AG04449 (cell line): ENCODE measurements at places on chromosomes 4 and X.
A peak's percentile ranks its signal among the peaks of the same experiment; 100 is the strongest.

DNA sequence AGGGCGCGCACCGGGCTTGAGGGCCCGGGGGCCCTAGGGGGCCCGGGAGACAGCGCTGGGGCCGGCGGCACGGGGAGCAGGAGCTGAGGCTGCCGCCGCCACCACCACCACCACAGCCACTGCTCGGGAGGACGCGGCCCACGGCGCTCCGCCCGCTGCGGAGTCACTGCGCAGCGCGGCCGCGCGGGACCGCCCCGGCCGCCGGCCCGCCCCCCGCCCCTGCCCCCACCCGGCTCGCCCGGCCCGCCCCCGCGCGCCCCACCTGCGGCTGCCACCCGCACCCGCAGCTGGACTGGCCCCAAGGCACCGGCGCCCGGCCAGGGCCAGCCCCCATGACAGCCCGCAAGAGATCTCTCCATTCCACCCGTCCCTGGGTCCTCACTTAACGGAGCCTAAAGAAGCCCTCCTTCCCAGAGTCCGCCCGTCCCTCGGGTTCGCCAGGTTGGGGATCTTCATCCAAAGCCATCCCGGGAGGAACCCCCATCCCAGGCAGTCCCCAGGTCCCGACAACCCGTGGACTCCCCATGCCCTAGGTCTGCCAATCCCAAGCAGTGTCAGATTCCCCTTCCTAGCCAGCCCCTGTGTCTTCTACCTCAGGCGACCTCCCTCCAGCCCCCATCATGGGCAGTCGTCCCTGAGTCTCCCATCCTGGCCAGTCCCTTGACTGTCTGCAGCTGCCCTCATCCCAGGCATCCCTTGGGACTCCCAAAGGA is 40.0 kb upstream of the IQSEC2 start:
- no peak for DNase-seq

- DNase-seq: no peak
Observed at GRCh38 chrX:41332408-41333002, 1.5 kb upstream of the DDX3X start.

GRCh38 chrX:26138274-26138673 is at the start of gene MAGEB18:
TSS of gene MAGEB18 (plus strand) at chrX:26138343. CDS start at chrX:26138986, 643 bp downstream.
- DNase-seq: no peak

- DNase-seq: no peak
Observed at GRCh38 chrX:53171356-53171755, 53.7 kb downstream of the KDM5C start.

DNA sequence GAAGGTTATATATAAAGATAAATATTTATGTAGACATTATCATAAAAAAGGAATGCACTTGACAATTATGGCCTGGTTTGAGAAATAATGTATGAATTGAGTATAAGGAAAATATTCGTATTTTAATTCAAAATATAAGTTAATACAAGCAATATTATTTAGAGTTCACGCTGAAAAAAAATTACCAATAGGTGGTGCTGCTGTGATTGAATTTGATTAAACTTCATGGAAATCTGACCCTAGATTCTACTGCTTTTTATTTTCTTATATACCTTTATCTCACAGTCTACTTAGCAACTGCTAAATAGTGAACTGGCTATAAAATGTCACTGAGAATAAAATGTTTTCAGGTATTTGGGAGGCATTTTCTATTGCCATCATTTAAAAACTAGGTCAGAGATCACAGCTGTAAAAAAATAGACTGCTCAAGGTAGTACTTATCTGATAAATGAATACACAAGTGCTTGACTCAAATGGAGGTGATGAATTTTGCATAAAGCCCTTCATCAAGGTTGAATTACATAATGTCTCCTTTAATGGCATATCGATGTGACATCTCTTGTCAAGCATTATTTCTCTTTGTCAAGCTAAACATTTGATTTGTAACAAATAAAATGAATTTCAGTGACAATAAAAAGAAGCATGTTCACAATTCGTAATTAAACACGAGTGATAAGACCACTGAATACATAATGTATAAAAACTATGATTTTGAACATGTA is 1638.8 kb upstream of the PCDH7 start:
- no peak for DNase-seq

- no peak for DNase-seq
Observed at GRCh38 chr4:173217727-173218126, 49.1 kb downstream of the GALNT7 start.

DNA sequence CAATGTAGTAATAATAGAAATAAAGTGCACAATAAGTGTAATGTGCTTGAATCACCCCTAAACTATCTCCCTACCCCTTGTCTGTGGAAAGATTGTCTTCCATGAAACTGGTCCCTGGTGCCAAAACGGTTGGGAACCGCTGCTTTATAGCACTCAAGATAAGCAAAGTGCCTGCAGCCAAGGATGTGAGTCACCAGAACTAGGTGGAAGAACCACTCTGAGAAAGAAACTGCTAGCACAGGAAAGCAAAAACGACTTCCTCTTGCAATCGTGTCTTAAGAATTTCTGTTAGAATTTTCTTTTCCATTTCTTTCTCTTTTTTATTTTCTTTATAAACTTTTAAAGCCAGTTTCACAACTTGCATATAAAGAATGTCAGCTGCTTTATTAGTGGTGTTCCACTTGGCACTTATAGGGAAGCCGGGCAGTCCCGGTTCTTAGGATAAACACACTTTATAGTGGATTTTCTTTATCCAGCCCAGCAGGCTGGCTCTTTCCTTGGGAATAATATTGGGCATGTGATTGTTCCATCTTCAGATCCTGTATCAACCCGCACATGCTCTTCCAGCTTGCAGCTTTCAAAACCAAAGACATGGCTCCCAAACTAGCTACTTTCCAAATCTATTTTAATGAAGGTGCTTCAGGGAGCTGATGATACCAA is 32.3 kb upstream of the CXCL8 start:
- peak; percentile 73 for DNase-seq

DNA sequence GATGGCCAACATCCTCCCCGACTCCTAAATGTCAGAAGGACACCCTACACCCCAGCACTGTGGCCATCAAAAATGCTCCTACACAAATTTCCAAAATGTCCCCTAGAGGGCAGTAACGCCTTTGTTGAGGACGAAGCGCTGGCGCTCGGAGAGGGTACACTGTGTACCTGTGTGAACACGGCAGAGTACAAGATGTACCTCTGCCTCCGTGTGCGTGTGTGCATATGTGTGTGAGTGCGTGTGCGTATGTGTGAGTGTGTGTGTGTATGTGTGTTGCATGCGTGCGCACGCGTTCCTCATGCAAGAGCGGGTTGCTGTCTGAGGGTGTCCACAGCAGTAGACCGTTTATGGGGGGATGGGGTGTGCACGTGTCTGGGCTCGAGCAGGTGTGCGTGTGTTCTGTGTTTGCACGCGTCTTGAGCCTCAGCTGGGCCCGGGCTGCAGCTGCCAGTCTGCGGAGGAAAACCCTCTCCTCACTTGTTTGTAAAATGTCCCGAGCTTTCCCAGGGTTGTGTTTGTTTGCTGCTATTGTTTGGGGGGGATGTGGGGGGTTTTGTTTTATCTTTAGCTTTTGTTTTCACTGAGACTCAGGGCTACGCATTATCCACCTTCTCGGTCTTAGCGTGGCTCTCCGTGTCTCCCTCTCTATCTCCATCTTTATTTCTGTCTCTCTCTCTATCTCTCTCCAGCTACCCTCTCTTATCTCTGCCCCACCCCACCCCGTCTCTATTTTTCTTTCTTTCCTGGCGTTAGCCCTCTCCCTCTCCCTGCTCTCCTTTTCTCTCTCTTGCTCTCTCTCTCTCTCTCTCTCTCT is 10.4 kb upstream of the TSPYL2 start:
- no peak for DNase-seq
